ENCODE measurements at places on chromosomes 16 and 17.

- DNase-seq: no peak
Observed at GRCh38 chr17:77502626-77503292, 362.0 kb downstream of the SEC14L1 start.

DNA sequence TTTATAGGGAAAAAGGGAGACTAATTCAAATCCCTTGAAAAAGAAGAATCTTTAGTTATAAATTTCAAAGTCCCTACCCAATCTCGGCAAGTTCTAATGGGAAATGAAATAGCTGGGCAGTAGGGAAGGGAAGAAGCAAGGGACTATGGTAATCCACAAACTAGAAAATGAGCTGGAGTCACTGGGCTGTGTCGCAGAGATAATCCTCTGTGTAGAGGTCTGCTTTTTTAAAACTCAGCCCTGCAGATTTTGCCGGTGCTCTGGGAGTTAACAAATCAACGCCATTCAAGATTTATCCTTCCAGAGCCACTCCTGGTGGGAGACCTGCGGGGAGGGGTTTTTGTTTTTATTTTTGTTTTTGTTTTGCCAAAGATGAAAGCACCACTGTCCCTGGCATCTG is 20.8 kb downstream of the SNX11 start:
- DNase-seq: no peak

DNA sequence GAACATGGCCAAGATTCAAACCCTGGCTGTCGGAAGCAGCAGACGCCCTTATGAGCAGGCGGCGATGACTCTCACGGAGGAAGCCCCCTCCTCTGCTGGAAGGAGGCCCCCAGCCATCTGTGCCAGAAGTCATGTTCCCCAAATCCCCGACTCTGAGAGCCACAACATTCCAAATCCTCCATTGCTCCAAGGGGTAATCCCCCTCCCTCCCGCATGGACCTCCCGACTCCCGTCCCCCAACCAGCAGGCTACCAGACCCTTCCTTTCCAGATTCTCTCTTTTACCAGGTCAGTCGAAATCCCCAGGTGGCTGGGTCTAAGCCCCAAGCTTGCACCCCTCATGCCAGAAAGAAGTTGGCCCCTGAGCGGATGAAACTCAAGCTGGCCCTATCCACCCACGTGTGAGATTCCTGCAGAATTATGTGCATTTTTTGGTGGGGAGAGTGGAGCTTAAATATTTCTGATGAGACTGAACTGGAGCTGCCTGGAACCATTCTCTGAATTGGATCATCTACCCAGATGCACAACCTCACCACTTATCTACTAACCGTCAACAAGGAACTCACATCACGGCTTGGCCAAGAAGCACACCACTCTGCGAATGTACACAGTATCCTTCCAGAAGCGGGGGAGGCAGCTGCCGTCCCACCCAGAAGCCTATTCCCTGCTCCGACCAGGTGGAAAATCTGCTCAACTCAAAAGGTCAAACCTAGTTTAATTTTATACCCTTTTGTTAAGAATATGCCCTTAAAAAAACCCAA is 283.5 kb downstream of the C16orf95 start:
- no peak for DNase-seq

DNA sequence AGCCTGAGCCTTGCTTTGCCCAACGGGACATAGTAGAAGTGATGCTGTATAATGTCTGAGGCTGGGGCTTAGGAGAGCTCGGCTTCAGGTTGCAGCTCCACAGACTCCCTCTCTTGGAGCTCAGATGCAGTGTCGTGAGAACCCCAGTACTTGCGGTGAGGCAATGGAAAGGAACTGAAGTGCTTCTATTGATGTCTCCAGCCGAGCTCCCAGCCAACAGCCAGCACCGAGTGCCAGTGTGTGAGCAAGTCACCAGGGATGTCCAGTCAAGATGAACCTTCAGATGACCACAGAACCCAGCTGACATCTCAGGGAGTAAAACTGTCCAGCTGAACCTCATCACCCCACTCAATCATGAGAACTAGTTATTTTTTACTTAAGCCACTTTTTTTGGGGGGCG is 268.1 kb downstream of the IRF8 start:
- no peak for DNase-seq

DNA sequence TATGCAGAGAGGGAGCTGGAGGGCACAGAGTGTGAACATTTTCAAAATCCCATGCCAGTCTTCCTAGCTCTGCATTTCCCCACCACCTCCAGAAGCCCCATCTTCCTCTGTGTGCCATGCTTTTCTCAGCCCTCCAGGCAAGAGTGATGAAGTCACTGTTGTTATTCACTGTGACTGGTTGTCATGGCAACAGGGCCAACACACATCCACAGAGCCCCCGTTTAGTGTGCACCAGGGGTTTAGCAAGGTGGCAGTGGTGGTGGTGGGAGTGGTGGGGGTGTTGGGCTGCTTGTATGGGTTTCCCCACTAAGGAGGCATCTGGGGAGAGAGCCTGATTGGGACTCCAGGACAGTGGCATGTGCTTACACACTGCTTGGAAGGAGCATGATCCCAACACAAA is 309.9 kb upstream of the ASIC2 start:
- DNase-seq: no peak

DNA sequence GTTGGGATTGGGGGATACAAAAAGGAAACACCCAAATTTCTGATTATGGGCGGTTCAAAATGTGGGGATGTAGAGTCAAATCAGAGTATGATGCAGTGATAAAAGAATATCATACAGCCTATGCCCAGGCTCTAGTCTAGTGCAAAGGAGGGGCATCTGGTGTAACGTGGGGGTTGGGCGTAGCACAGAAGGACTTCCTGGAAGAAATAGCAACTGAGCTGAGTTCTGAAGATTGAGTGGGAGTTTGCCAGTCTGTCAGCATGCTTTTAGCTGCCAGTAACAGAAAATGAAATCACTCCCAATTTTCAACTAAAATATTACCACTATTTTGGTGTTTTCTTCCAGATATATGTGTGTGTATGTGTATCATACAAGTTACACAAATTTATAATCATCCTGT is 196.9 kb downstream of the SPECC1 start:
- no peak for DNase-seq

GRCh38 chr17:33152783-33153182 is 140.3 kb downstream of the ASIC2 start:
- no peak for DNase-seq

- no peak for DNase-seq
Observed at GRCh38 chr17:2828397-2829038, 32.3 kb downstream of the RAP1GAP2 start.

- DNase-seq: no peak
Observed at GRCh38 chr16:75106351-75107274, 10.0 kb downstream of the LDHD start.

DNA sequence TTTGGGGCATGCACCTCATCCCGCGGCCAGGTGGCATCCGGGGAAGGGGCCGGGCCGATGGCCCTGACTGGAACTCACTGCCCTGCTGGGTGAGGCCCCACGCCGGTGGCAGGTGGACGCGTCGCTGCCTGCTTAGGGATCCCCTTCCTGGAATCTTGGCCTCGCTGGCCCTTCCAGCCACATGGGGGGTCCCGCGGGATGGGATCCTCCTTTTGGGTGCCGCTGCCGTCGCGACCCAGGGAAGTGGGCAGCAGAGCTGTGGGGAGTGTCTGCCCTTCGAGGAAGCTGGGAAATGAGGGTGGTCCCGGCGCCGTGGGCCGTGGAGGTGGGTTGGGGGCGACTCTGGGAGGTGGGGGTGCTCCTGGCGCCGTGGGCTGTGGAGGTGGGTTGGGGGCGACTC is 12.8 kb downstream of the METRNL start:
- no peak for DNase-seq

- no peak for DNase-seq
Observed at GRCh38 chr16:50812876-50813466, 71.1 kb downstream of the CYLD start.

GRCh38 chr17:59373882-59374495 is 42.5 kb downstream of the YPEL2 start:
- DNase-seq: no peak

DNA sequence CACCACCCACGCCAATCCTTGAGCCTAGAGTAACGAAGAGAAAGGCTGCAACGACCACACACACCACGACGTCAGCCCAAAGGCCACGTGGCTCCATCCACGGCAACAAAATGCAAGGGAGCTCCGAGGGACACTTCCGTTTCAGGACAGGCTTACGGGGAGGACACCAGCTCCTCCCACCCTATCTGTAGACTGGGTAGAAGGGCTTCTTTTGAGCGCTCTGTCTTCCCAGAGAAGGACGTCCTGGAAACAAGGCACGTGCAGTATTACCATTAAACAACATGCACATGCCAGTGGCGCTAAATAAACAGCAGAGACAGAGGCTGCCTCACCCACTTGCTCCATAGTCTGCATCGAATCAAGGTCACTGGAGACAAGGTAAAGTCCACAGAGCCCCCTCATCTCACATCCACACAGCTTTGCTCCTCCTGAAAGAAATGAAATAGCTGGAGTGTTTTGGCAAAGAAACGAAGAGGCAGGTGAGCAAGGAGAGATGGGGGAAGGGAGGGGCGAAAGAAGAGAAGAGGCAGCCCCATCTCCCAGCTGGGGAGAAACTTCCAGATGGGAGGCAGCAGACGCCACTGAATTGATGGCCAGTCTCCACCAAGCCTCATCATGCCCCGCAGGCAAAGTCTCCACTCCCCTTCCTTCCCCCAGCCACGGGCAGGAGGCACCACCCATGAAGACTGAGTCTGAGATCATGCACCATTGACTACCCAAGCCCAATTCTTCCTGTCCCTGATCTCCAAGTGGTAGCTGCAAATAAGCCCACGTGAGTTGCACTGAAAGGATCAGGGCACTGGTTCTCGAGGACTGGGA is 24.0 kb downstream of the ZFHX3 start:
- no peak for DNase-seq

GRCh38 chr17:21174713-21175112 is 39.2 kb downstream of the TMEM11 start:
- no peak for DNase-seq

- DNase-seq: no peak
Observed at GRCh38 chr17:48132385-48132784, 24.8 kb downstream of the SNX11 start.

DNA sequence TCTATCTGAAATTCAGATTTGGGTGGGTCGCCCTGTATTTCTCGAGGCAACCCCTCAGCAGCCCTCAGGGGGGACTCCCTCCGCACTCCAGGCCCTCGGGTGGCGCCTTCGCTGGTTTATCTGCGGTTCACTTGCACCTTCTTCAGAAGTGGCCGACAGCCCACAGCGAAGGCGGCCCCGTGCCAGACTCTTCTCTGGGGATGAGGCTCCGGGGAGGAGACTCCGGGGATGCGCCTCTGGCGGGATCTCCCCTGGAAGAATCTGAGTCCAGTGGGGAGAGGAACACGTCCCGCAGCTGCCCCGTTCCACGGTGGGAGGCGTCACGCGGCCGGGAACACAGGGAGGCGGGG is 63.9 kb upstream of the DNAJA2 start:
- DNase-seq: no peak

- no peak for DNase-seq
Observed at GRCh38 chr17:49748223-49748622, 15.7 kb downstream of the FAM117A start.

DNA sequence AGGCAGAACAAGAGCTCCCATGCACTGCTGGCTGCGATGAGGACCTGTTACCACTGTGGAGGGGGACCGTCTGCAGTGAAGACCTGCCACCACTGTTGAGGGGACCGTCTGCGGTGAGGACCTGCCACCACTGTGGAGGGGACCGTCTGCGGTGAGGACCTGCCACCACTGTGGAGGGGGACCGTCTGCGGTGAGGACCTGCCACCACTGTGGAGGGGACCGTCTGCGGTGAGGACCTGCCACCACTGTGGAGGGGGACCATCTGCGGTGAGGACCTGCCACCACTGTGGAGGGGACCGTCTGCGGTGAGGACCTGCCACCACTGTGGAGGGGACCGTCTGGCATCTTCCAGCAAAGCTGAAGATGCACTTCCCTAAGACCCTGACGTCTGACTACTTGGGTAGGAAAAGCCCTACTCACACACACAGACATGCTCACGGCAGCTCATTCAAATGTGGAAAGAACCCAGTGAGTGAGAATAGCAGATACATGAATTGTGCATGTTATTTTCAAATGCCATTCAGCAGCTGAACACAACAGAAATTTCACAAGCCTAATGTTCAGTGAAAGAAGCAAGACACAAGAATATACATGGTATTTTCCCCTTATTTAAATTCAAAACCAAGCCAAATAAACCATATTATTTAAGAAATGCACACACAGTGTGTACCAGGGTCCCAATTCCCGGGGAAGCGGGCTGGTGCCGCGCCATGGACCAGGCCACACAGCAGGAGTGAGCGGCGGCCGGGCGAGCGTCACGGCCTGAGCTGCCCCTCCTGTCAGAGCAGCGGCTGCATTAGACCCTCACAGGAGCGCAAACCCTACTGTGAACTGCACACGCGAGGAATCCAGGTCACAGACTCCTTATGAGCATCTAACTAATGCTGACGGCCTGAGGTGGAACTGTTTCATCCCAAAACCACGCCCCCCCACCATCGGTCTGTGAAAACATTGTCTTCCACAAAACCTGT is 64.2 kb upstream of the METRNL start:
- no peak for DNase-seq

GRCh38 chr17:20087538-20088250 is 78.5 kb downstream of the SPECC1 start:
- DNase-seq: no peak

DNA sequence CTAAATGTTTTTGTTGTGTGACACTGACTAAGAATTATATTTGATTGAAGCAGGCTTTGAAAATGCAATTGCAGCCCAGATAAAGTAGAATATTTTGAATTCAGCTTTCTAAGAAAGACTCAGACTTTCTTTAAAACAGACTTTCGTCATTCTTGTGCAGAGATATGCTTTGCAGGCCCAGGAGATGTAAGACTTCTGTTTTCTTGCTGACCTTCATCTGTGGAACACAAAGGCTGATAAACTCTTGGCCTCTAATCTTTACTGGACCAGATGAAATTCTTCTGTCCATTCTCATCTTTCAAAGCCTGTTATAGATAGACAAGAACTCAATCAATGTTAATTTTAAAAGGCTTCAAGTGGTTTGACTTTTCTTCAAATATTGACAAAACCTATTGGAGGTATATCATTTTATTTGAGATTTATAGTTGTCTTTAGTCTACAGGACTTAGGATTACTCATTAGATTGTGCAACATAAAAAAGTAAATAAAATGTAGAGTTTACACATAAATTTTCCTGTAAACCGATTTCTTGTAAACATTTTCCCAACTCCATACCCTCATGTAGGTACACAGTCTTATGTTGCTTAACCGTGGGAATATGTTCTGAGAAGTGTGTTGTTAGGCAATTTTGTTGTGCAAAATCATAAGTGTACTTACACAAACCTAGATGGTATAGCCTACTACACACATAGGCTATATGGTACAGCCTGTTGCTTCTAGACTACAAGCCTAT is 94.2 kb downstream of the MAP2K4 start:
- no peak for DNase-seq
